ENCODE measurements at places on chromosomes 5 and 9. TPM values are rescaled to one million over a fixed set of nuclear protein-coding genes. Genes with fewer than 3 reads are reported as not detected.

- DNase-seq: no peak
- H3K36me3 ChIP-seq: no peaks in the 10 kb centered on the region
- no peak overlapping the region for H3K4me3 ChIP-seq
- no peaks in the 10 kb centered on the region for H3K4me1 ChIP-seq
- no peak overlapping the region for H3K27ac ChIP-seq
These were observed 280.5 kb upstream of the VLDLR start for GRCh38 chr9:2341126-2341525.

GRCh38 chr5:126236994-126237393 lies 186.2 kb upstream of the GRAMD2B start:
- DNase-seq: no peak
- no peaks in the 10 kb centered on the region for H3K36me3 ChIP-seq
- H3K4me1 ChIP-seq: no peaks in the 10 kb centered on the region

DNA sequence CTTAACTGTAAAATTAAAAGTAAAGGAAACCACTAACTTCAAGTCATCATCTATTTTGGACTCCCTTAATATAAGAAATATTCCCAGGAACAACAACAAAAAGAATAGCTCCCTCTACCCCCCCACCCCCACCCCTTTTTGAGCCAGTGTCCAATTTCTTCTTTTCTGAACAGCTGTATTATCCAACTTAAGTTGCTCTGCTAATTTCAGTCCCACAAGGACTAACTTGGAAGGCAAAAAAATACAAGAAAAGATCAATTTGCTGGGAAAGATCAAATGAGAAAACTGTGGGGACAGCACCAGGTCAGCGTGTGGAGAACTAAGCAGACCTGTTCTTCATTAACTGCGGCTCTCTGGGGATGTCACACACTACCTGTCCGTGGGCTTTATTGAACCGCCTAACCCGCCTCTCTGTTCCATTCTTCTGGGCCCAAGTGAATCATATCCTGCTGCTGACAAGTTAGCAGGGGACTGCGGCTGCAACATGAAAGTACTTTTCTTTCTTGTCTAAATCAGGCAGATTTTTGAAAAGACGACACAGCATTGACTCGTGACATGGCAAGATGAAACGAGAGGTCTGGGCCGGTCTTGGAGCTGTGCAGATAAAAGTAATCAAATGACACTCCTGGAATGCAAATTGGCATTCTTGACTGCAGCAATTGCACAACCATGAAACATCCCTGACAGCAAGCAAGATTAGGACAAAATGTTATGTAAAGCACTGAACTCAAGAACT lies 2.7 kb downstream of the BNC2 start:
- no peaks in the 10 kb centered on the region for H3K36me3 ChIP-seq
- peak overlapping the region; percentile 49 for H3K27ac ChIP-seq
- peak; percentile 70 for DNase-seq
- H3K4me1 ChIP-seq: peaks cover 70% of the 10 kb centered on the region

STPG3 gene
- polyA plus RNA-seq: not detected

DNA sequence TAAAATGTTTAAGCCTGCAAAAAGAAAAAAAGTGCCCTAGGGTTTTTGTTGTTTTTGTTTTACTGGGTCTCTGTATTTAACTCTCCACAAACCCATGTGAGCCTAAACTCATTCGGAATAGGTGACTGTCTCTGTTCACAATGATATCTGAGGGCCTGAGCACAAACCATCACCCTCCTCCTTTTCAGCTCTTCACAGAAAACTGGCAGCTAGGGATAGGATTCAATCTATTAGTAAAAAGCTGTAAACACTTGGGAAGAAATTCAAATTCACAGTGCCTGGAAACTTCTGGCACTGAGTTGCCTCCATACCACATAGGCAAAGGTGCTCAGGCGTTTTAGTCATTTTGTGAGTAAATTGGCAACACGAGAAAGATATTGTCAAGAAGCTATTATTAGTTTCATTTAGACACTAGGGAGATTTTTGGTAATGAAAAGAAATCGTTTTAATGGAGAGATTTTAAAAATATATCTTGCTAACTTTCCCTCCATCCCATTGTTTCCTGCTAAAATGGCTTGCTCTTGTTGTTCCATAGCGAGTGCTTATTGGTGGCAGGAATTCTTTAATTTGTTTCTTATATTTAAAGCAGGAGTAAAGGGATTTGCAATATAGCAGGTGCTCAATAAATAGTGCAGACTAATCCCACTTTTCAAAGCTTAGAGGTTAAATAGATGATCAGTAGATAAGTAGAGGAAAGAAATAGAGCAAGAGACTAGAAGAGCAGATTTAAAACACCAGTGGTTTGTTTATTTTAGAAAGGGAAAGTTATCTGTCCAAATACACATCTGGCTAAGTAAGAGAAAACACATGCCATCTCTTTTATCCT lies 9.7 kb downstream of the FOXD1 start:
- 0 out of 2 replicates have a peak, but pooled peaks cover under 1% of the 10 kb centered on the region for H3K36me3 ChIP-seq
- peak; percentile 26 for DNase-seq
- peak overlapping the region; percentile 81 for H3K27ac ChIP-seq
- H3K4me3 ChIP-seq: peak overlapping the region; percentile 69
- peaks cover 69% of the 10 kb centered on the region for H3K4me1 ChIP-seq
- H3K27me3 ChIP-seq: no peaks in the 10 kb centered on the region

All from GM23248 (cell line).